ENCODE measurements at places on chromosomes 1 and 21.

DNA sequence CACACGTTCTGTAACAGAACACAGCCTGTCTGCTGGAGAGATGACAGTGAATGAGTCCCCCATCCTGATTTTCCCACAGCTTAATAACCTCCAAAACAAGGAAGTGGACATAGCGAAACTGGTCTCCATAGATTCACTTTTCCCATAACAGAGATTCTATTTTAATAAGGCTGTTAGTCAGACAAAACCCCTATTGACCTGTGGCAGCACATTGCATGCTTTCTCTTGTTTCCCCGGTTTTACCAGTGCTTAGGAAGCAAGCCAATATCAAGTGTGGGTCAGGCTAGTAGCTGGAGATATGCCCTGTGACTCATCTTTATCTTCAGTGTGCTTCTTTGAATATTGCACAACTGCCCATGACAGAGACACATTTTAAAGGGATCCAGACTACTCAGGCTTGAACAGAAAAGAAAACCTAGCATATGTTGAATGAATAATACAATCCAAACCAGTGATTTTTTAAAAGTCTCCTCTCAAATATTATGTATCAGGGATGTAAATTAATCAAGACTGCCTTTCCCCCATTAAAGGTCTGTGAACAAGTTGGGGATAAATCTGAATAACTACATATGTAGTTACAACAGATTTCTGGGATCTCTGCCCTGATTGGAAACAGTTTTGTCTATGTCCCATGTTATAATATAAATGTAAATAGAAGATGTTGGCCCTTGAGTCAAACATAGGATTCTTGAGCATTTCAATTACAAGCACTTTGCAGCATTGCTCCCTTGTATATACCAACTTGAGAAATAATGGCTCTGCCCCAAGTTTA lies 11.9 kb upstream of the CLDN8 start:
- no peak for DNase-seq

GRCh38 chr1:23801338-23801748 lies 789 bp upstream of the GALE start:
- no peak for DNase-seq

- DNase-seq, result no peak
Measured at GRCh38 chr1:243287652-243288051, 31.8 kb downstream of the SDCCAG8 start.

- no peak for DNase-seq
Measured at GRCh38 chr1:3312898-3313575, 141.4 kb upstream of the ARHGEF16 start.

DNA sequence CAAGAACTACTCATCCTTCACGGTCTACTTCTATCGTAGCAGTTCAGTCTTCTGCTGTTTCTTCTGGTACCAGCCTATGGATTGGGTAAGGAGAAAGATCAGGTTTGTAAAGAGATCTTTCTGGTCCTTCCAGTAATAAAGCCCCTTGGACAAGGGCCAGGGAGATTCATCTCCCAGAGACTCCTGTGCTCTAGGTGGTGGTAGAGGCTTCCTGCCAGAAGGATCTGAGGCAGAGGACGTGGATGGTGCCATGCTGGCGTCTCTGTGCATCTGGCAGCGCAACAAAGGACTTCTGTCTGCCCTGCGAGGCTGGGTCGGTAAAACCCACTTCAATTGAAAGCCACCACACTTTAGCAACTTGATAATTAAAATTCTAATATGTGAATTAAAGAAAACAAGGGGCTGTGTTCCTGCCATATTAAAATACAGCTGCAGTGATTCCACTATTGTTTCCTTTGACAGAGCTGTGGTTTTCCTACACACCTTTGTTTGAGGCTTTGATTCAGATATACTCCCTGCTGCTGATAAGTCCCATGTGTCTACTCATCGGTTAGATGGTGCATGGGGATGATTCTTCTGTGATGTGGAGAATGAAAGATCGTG lies 73.6 kb downstream of the ROR1 start:
- DNase-seq, result no peak
